ENCODE measurements at places on chromosomes 6 and 20. TPM values are rescaled to one million over a fixed set of nuclear protein-coding genes. Genes with fewer than 3 reads are reported as not detected.

The COL9A3 gene
- total RNA-seq = 21.2 TPM

The DEK gene
- total RNA-seq = 84.2 TPM

The PLCG1 gene
- total RNA-seq = 78.9 TPM

The DCDC2 gene
- 5.5 TPM for total RNA-seq

The NOTCH4 gene
- 1.9 TPM for total RNA-seq

The SLC35D3 gene
- 0.41 TPM for total RNA-seq

The FAM8A1 gene
- 18.4 TPM for total RNA-seq

The DEFB124 gene
- not detected for total RNA-seq

The OPRL1 gene
- 0.50 TPM for total RNA-seq

The KCNS1 gene
- 2.2 TPM for total RNA-seq

The CALHM6 gene
- total RNA-seq = 1.6 TPM

The EYA4 gene
- total RNA-seq = 2.3 TPM

The RSPH9 gene
- 0.14 TPM for total RNA-seq

The SPATS1 gene
- not detected for total RNA-seq

The CLVS2 gene
- 0.62 TPM for total RNA-seq

Measured in type B pancreatic cell (in vitro differentiated cells).